ENCODE measurements at places on chromosomes 13 and 19.
A peak's percentile ranks its signal among the peaks of the same experiment; 100 is the strongest.

DNA sequence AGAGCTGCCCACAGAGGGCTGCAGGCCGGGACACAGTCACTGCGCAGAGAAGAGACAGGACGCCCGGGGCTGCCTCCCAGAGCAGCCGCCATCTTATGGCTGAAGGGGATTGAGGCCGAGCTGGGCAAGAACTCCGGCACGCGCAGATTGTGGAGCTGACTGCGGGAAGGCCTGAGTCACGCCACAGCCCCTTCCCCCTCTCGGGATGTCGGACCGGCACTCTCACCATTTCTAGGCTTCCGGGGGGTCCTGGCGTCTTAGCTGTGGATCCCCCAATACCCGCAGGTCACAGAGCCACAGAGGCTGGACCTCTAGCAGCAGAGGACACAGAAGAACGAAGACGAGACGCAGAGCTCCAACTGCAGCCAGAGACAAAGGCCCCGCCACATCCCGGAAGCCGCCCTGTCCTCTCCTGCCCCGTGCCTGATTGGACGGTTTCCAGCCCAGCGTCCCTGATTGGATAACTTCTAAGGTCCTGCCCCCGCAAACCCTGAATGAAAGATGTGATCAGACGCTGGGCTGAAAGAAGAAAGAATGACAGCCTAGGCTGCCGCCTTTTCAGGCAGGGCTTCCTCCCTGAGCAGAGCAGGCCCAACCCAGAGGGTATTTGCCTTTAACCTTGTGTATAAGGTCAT lies at the start of gene ZNF43:
Gene ZNF43, minus strand, starts transcription at position 373 of the 635 bp plus-strand sequence. Its CDS starts 144 bp downstream, at position 229.
- DNase-seq: peak; percentile 95

- no peak for DNase-seq
Observed at GRCh38 chr13:19695428-19695827, 62.0 kb downstream of the MPHOSPH8 start.

- no peak for DNase-seq
Observed at GRCh38 chr13:100537951-100538462, 50.6 kb downstream of the GGACT start.

DNA sequence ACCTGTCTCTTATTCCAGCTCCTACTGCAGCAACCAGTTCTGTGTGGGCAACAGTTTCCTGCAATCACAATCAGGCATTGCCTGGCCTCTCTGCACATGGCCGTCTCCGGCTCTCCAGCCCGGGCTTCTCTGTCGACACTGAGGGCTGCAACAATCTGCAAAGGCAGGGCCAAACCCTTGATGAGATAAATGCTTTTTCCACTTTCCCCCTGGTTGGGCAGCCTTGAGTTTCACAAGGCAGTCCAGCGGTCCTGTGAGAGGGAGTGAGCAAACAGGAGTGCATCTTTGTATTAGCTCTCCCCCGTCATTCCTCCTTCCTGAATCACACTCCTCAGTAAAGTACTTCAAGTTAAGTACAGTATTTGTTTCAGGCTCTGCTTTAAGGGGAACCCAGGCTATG lies 40.7 kb upstream of the VWA8 start:
- DNase-seq: no peak

GRCh38 chr19:35065574-35065973 lies 24.1 kb downstream of the HPN start:
- DNase-seq: no peak

DNA sequence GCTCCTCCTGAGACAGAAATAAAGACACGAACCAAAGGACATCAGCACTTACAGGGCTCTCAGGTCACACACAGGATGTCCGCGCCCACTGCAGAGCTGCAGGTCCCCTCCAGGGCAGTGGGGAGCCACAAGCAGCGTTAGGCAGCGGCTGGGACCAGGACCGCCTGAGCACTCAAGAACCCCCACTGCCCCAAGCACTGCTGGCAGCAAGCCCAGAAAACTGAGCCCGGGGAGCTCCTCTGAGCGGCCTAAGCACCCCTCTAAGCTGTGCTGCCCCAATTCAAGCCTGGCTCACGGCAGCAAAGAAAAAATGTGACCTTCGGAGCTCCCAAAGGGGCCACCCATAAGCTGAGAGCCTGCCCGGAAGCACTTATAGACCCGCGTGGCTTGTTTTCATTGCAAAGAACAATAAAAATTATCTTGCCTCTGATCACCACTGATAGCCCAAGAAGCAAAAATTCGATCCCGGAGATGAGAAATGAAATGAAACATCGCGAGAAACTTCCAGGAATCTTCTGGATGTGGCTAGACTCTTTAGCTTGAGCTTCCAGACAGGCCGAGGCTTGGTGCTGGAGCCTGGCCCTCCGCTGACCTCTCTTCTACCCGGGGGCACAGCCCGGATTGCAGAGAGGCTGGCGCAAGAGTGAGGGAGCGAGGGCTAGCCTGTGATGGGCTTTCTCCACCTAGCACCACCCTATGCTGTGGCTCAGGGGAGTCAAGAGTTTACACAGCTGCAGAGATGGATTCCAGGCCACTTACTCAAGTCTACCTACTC lies 6.3 kb downstream of the DPP9 start:
- DNase-seq: no peak

GRCh38 chr13:44125943-44126469 lies 246.3 kb downstream of the LACC1 start:
- no peak for DNase-seq

DNA sequence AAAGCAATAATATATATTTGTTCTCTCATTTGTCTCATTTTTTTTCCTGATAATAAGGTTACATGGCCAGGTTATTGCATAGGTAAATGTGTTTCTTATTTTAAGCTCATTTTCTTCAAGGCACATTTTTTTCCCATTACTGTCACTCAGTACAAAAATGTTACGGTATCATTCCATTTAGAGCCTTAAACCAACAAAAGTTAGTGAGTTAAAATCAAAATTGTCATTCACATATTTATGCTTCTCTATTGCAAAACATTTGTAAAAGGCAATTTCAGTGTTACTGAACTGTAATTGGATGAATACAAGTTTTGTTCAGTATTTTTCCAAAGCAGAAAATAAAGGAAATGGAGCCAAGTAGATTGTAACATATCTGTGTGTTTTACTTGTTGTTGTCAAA lies 117.6 kb upstream of the MAB21L1 start:
- no peak for DNase-seq

All from globus pallidus (tissue), 1 donor.